ENCODE measurements at places on chromosomes 6 and 20. TPM values are rescaled to one million over a fixed set of nuclear protein-coding genes. Genes with fewer than 3 reads are reported as not detected.

The GLP1R gene
- 3.1 TPM for total RNA-seq

The HDAC2 gene
- total RNA-seq = 51.6 TPM

The RGS17 gene
- 0.25 TPM for total RNA-seq

The HIVEP1 gene
- 14.4 TPM for total RNA-seq

The RAET1G gene
- not detected for total RNA-seq

The LRRC73 gene
- 1.2 TPM for total RNA-seq
